NB4 (cell line): ENCODE measurements at places on chromosomes 5 and 9.

DNA sequence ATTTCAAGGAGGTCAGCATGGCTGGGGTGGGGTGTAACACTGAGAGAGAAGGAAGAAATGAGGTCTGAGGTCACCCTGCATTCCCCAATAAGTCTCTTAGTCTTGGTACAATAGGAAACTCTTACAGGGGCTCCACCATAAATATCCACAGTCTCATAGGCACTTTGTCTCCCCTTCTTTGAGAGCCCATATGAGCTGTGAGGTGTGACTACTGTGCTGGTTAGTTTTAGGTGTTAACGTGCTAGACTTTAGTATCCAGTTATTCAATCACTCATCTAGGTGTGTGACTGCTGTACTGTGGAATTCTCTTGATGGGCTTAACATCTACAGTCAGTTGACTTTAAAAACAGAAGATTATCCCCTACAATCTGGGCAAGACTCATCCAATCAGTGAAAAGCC, 378.1 kb upstream of the RFX3 start:
- DNase-seq: no peak

- no peak for DNase-seq
Observed at GRCh38 chr5:150085191-150085912, 1.0 kb downstream of the CSF1R start.

GRCh38 chr5:54644226-54644625, 126.7 kb downstream of the SNX18 start:
- no peak for DNase-seq

- no peak for DNase-seq
Observed at GRCh38 chr5:89686081-89686765, 723.3 kb downstream of the CETN3 start.

- no peak for DNase-seq
Observed at GRCh38 chr5:23411200-23411599, 96.2 kb upstream of the PRDM9 start.
